NCI-H1092 (cell line): ENCODE measurements at places on chromosomes 2 and 18.

GRCh38 chr18:8389391-8390340, 219.6 kb upstream of the RAB12 start:
- DNase-seq: peak; percentile 26

DNA sequence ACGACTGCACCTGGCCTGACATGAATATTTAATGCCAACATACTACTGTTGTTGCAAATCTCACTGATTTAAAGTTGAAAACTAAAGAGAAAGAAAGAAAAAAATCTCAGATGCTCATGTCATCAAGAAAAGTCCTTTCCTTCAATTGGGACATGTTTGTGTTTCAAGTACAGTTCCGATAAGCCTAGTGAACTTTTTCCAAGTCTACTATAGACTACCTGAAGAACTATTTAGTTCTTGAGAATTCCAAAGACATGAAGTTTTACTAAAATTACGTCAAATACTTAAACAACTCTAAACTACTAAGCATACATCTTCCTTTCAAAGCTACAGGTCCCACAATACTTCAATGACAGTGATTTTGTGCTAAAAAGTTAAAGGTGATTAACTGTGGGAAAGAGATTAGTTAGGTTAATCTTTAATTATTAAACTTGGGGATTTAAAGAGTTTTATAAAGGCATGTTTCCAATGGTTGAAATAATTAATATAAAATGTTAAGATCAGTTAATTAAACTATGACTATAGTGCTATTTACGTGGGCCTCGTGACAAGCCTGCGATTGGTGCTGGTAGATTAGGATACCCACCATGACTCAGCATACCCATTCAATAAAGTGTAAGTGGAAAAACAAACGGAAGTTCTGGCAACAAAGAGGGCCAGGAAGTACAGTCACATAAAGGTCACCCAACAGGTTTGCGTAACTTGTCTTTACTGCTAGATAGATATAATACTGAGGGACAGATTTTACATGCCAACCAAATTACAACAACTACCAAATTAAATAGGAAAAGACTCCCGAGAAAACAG, 55.5 kb downstream of the SEPTIN10 start:
- no peak for DNase-seq

- DNase-seq: no peak
Measured at GRCh38 chr2:29187926-29188325, 72.7 kb downstream of the CLIP4 start.

DNA sequence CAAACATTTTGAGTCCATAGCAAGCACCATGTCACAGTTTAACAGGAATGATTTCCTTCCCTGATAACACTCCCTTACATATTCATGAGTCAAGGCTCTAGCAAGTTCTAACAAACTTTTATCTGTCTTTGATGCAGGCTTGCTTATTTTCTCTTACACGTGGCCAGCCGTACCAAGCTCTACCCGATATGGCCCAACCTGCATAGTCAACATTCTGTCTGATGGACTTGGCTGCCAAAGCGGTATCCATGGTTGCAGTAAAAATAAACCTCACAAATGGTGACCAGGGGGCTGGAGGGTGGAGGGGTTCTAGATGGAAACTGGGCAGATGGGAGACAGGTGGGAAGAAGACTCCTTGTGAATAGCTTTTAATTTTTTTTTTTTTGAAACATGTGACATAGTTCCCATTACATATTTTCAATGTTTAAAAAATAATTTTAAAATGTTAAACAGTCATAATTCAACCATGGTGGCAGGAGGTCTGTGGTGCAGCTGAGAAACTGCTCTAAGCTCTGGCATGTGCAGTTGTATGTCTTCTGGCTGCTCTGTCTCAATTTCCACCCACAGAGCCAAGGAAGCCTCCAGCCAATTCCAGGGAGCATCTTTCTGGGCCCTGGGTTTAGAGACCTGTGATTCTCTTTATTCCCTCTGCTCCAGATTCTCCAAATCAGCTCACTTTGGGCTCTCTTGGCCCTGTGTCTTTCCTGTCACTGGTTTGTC, 20.7 kb upstream of the CXCR1 start:
- no peak for DNase-seq

GRCh38 chr18:69127873-69128500, 272.7 kb upstream of the DOK6 start:
- no peak for DNase-seq

DNA sequence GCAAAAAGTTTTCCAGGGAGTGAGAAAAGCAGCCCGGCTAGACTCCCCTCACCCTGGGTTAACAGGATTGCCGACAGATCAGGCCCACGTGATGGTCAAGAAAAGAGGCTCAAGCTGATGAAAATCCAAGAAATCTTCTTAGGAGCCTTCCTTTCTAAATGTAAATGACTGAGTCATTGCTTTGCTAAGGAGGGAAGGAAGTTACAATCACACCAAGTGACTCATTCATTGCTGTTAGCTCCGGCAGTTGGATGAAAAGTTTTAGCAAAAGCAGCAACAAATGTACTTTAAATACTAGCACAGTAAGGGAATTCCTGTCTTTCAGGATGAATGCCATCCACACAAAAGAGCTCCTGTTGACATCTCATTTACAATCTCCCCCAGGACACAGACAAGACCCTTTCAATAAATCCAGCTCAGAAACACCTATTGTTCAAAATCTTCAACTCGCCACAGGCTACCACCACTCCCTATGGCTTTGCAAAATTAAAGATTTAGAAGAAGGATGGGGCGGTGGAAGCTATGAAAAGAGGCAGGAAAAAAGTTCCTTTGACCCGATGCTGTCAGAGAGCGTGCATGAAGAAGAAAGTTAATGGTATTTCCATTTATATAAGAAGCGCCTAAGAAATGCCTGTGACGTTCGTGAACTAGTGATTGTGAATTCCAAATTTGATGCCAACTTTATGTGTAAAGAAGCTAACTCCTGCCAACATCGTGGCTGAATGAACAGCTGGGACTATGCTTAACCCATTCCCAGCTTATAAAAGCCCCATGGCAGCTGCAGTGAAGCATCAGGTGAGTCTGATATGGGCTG, 153.7 kb downstream of the TGIF1 start:
- DNase-seq: no peak

DNA sequence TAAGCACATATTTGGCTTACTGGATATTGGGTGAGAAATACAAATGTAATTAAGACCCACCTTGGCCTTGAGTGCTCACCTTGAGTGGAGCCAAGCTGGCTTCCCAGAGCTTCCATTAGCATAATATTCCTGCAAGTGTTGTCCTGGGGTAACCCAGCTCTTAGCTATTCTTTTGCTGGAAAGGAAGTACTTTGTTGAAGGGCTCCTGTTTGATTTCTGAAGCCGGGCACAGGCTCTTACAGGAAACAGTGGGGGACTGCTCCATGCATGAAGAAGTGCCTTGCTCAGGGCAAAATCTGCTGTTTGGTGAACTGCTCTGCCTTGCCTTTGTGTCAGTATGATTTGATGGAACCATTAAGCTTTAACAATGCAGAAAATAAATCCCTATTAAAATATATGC, 325.4 kb downstream of the SMAD2 start:
- DNase-seq: no peak
